B cell (primary cell): ENCODE measurements at places on chromosomes 12 and 14. TPM values are rescaled to one million over a fixed set of nuclear protein-coding genes. Genes with fewer than 3 reads are reported as not detected.

- no peak for DNase-seq
Measured at GRCh38 chr12:52437508-52437907, 3.3 kb upstream of the KRT75 start.

GRCh38 chr14:30822080-30822571 is 52.2 kb upstream of the COCH start:
- DNase-seq, result no peak

GRCh38 chr12:13038491-13039161 is 5.6 kb upstream of the FAM234B start:
- no peak for DNase-seq

Gene KRT3
- not detected in 2 replicates for polyA plus RNA-seq

- no peak for DNase-seq
Measured at GRCh38 chr12:12508612-12509011, 54.1 kb downstream of the DUSP16 start.

- no peak for DNase-seq
Measured at GRCh38 chr12:92543359-92543758, 159.4 kb upstream of the PLEKHG7 start.

GRCh38 chr12:95637471-95638155 is 86.3 kb upstream of the USP44 start:
- no peak for DNase-seq

Gene KRT78
- polyA plus RNA-seq, result not detected in 2 replicates

GRCh38 chr14:38065106-38065762 is 142.5 kb upstream of the SSTR1 start:
- peak; percentile 5 for DNase-seq

GRCh38 chr12:132265056-132265800 is 64.2 kb downstream of the GALNT9 start:
- no peak for DNase-seq

- DNase-seq, result no peak
Measured at GRCh38 chr12:122308811-122309210, 42.5 kb upstream of the VPS33A start.

Gene CTDSP2
- polyA plus RNA-seq, result 77.1 and 99.1 TPM in 2 replicates

- no peak for DNase-seq
Measured at GRCh38 chr12:53523131-53523530, 15.8 kb upstream of the NPFF start.

- DNase-seq, result no peak
Measured at GRCh38 chr12:51415931-51416330, 8.7 kb upstream of the SLC4A8 start.

DNA sequence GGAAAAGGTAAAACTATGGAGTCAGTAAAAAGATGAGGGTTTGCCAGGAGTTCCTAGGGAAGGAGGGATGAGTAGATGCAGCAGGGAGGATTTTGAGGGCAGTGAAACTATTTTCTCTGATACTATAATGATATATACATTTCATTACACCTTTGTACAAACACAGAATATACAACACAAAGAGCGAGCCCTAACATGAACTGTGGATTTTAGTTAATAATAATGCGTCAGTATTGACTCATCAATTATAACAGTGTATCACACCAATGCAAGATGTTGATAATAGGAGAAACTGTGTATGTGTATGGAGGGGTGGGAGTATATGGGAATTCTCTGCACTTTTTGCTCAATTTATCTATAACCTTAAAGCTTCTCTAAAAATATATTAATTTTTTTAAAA is 404.3 kb upstream of the NOVA1 start:
- DNase-seq, result no peak

GRCh38 chr12:8905546-8905945 is 8.8 kb upstream of the PHC1 start:
- no peak for DNase-seq

Gene DHRS2
- 0.01 TPM in 1 of 2 replicates, not detected in the other for polyA plus RNA-seq

- no peak for DNase-seq
Measured at GRCh38 chr14:52551696-52552062, 626 bp downstream of the TXNDC16 start.

- no peak for DNase-seq
Measured at GRCh38 chr12:124188561-124189405, 106.1 kb upstream of the RFLNA start.

- DNase-seq, result no peak
Measured at GRCh38 chr12:89514751-89515150, 9.8 kb downstream of the GALNT4 start.

GRCh38 chr12:56216461-56216860 is 5.3 kb downstream of the RNF41 start:
- DNase-seq, result no peak

Gene CACNA2D4
- 3.9 and 6.0 TPM in 2 replicates for polyA plus RNA-seq

- no peak for DNase-seq
Measured at GRCh38 chr12:65725376-65725775, 98.9 kb upstream of the HMGA2 start.

- DNase-seq, result no peak
Measured at GRCh38 chr12:44431647-44432343, 444.3 kb downstream of the NELL2 start.

DNA sequence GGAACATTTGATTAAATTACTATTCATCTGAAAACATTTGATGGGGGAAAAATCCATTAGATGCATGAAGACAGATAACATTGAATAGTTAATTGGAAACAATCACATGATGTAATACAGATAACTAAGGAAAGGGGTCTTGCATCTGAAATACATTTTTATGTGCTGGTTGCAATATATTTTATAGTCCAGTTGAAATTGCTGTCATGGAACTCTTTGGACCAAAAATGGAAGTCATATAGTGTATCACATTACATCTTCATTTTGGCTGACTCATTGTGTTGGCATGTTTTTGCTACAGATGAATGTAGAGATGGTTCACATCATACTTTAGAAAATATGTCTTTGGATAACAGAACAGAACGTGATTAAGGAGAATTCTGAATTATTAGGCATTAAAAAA is 43.0 kb upstream of the GNPNAT1 start:
- DNase-seq, result no peak
